ENCODE measurements at places on chromosomes 3 and 15.

- no peak for DNase-seq
These were observed 14.9 kb downstream of the SH3GL3 start for GRCh38 chr15:83462026-83462425.

DNA sequence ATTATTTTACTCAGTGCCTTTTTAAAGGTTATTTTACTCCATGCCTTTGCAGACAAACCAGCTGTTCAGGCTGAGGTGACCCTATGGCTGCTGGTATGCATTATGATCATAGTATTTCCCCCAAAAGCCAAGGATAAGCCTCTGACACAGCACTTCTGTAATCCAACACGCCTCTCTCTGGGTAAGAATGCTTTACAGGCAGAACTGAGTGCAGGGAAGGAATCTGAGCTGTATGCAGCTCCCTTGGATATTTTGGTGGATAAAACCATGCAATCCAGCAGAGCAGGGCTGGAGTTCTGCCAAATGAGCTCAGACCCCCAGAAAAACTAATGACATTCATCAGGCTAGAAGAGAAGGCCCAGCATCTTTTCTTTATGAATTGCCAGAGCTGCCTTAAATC lies 11.7 kb upstream of the MAP1A start:
- no peak for DNase-seq

DNA sequence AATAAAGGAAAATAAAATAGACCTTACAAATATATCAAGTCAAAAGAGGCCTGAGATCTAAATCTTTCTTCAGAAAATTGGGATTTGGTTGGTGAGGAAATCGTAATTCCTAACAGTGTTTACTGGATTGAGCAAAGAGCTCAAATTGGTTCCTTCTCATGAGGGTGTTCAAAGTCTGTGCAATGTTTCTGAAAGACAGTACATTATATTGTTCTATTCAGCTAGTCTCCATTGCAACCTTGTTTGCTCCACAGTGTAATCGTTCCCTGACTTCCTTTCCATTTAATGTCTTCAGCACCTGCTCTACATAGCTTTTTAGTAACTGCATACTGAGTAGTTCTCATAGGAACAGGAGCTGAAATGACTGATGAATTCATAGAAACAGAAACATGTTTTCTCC lies 326.8 kb downstream of the SUCLG2 start:
- DNase-seq = no peak

DNA sequence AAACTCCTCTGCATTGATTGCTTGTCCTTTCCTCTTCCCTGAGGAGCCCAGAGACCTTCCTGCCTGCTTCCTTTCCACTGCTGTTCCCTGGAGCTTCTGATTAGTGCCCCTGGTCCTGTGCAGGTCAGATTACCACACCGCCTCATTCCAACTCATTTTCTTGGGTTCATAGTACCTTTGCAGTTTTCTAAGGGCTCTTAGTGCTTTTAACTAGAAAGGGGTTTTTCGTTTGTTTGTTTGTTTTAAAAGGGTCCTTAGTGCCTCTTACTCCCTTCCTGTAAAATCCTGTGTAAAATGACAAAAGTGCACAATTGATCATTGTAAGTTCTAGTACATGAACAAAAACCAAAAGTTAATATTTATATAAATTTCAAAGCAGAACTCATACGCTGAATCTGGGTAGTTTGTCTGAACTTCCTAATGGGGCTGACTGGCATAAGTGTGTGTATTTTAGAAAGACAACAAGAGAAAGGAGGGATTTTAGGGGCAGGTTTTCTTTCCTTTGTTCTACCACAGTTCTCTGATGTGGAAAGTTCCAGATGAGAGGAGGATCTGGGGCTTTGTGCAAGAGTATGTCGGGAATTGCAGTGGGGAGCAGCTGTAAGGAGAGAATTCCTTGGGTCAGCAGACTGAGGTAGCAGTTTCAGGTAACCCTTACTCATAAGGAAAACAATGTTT lies 30.6 kb downstream of the SNRK start:
- no peak for DNase-seq

- no peak for DNase-seq
These were observed 290.1 kb upstream of the CHRM5 start for GRCh38 chr15:33678176-33678575.

DNA sequence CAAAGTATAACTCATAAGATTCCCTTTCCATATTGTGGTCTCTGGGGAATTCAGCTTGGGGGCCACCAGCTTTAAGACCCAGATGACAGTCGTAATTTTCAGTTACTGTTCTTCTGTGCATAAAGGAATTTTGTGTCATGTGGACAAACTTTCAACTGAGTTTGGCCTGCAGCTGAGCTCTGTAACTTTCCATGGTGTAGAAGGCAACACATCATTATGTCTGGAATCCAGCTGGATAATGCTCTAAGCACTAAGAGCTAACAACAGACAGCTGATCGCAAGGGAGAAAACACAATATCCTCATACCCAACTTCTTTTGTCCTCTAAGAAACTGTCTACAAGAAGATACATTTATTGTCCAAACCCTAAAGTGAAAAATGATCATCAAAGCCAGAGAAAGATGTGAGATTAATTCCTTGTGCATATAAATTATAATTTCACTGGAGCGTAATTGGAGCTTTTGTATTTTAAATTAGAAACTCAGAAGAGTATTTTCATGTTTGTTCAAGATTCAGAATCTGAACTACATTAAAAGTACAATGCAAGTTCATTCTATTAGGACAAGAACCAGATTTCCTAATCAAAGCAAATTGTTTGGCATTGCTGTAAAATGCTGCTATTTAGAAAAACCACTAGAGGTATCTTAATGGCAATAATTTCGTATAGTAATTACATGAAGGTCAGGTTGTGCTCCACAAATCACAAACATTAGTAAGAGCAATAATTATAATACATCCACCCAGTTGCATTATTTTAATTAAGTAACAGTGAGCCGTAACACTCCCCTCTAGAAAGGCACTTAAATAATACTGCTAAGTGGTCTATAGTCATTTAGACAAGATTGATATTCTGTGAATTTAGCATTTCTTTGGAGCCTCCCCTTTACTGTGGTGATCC lies 218.8 kb downstream of the ATP8B4 start:
- DNase-seq = no peak

DNA sequence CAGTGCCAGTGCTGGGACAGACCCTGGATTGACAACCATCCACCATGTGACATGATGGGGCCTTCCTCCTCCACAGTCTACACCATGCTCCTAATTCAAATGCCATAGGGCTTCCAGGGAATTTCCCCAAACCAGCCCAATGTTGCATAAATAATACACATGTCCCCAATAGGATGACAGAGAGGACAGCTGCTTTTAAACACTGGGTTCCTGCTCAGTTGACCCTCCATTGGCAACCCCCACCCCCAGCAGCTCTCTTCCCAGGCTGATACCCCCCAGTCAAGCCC lies 28.3 kb upstream of the ATP2B2 start:
- no peak for DNase-seq

DNA sequence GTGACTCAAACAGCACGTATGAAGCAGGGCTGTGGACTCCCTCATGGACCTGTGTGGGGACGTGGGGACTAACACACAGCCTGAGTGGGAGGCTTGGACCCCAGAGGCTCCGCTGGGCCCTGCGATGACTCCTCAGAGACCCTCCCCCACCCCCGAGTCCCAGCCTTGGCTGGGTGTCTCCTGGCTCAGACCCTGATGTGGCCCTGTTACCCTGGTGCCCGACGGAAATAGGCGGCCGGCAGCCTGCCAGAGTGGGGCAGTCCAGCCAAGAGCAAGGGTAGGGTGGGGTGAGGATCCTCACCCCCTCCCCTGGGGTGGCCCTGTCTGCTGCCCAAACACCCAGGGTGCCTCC lies 15.3 kb downstream of the TNK2 start:
- DNase-seq = no peak

- no peak for DNase-seq
These were observed 8.3 kb downstream of the CA12 start for GRCh38 chr15:63373330-63373729.

DNA sequence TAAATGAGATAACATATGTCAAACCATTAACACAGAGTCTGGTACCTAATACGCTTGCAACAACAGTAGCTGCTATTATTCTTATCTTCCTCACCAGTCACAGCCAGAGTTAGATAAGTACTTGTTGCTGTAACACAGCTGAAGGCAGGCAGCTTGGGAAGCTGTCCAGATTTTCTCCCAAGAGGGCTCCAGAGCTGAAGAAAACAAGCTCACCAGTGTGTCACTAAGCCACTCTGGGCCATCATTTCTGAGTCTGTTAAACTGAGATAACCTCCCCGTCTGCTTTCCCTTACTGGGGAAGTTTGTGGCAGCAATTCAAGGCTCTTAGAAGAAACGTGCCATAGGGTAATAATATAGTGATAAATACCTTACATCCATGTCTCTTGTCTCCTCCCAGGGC lies 226.3 kb downstream of the TAFA4 start:
- DNase-seq = no peak

- DNase-seq = no peak
These were observed 13.5 kb upstream of the NR2C2 start for GRCh38 chr3:14933820-14934425.

DNA sequence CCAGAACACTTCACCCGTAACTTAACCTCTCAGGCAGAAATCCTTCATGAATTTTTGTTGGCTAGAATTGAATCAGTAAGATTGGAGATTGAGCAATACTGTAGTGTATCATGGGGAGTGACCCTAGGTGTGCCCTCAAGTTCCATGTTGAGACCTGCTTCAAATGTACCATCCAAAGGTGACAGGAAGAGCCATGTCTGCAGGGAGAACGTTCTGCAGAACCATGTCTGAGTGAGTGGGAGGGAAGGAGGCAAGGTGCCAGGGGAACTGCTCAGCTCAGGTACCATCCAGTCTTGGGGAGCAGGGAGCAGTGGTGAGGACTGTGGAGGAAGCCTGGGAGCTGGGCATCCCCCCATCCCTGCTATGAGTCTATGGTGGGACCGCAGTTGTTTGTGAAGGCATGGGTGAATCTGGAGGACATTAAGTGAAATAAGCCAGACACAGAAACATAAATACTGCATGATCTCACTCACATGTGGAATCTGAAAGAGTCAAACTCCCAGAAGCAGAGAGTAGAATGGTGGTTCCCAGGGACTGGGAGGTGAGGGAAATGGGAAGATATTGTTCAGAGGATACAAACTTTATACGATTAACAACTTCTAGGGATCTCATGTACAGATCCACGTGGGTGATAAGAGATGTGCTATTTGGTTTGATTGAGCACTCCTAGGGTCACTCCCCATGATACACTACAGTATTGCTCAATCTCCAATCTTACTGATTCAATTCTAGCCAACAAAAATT lies 23.3 kb downstream of the CFAP161 start:
- no peak for DNase-seq

- no peak for DNase-seq
These were observed 11.0 kb upstream of the ILDR1 start for GRCh38 chr3:122033023-122033422.
